ENCODE measurements at places on chromosomes 1 and 21. TPM values are rescaled to one million over a fixed set of nuclear protein-coding genes. Genes with fewer than 3 reads are reported as not detected.

DNA sequence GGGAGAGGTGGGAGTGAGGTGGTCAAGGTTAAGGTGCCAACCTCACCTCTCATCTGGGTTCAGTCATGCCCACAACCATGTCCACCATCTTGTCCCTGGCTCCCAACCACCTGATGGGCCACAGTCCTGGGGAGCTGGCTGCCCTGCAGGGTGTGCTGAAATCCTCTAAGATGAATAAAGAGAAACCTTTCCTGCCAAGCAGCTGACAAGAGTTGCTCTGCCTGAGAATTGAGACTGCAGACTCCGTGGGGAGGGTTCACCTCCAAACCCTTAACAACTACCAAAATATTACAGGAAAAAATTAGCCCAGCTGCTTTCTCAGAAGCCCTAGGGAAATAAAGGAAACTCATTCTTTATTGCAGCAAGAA, 15.2 kb upstream of the FGR start:
- DNase-seq, result no peak

LCE1E gene
- total RNA-seq, result not detected

GRCh38 chr1:29292344-29292743, 56.0 kb downstream of the PTPRU start:
- DNase-seq, result no peak

GRCh38 chr1:13550663-13551062, 33.0 kb upstream of the PDPN start:
- DNase-seq, result no peak

ELAPOR1 gene
- 72.2 TPM for total RNA-seq

DNA sequence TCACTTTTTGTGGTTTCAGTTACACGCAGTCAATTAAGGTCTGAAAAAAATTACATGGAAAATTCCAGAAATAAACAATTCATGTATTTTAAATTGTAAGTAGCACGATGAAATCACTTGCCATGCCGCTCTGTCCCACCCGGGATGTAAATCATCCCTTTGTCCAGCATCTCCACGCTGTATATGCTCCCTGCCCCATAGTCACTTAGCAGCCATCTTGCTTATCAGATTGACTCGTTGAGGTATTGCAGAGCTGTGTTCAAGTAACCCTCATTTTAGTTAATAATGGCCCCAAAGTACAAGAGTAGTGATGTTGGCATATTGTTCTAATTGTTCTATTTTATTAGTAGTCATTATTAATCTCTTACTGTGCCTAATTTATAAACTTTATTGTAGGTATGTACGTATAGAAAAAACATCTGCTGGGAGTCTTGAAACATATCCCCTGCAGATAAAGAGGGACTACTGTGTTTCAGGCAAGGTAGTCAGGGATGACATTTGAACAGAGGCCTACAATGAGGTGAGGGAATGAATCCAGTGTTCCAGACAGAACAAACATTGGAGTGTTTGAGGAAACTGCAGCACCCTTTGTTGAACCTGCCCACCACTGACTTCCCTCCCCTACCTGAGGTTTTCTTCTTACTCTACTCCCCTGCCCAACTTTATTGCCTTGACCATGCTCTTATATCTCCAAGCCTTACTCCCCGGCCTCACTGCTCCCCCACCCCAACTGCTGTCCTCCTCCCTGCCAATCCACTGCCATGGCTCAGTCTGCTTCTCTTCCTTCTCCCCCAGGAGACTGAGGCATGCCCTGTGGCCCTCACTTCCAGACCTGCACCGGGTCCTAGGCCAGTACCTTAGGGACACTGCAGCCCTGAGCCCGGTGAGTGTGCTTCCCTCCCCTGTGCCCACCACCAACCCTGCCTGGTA, 7.1 kb upstream of the CDC20 start:
- no peak for DNase-seq
